ENCODE measurements at places on chromosomes 13 and 19.

DNA sequence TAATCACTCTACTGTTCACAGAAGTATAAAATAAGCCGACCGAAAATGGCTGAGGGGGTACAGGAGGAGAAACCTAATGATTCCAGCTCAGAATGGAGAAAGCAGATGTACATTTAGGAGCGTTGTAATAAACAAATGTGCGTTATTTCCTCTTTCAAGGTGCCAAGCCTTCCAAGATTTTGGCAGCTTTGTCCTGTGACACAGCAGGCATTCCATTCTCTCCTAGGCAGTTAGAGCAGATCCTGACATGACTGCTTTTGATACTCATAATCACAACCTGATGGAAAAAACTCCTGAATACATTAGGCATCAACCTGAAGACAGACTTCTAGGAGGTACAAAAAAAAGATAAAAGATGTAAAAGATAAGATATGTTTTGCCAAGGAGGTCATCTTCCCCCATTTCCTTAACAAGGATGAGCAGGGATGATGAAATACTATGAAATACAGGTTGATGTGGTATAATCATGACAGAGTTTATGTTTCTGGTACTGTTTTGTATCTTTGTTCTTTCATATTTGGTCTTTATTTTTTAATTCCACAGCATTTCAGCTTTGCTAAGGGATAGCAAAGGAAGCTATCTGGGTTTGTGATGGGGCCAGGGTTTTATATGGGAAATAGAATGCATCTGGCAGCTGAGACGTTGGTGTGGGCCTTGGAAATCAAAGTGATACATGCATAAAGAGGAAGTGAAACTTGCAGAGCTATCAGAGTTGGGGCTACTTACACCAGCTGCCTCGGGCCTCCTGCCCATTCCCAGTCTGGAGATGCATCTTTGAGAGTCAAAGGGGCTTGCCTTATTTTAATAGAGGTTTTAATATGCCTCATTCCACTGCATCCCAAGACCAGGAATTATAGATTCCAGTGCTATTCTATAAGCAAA, 222.5 kb downstream of the OXGR1 start:
- no peak for DNase-seq

- no peak for DNase-seq
These were observed 15.8 kb upstream of the CLDN10 start for GRCh38 chr13:95536632-95537241.

DNA sequence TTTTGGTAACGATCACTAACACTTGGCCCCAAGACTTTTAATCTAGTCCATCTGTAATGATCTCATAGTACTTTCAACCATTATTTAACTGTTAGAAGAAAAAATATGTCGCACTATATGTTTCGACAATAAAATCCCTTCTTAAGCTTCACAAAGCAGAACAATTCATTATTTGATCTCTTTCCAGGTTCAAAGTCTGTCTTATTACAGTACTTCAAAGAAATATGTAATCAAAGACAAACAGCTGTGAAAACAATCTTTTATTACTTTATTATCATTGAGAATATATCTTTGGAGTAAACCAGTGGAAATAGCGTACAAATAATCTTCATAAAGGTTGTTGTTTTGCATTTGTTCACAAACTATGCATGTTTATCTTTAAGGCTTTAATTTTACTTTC, 93.5 kb downstream of the DACH1 start:
- DNase-seq, result no peak

GRCh38 chr19:42018503-42019193, 24.6 kb upstream of the ATP1A3 start:
- no peak for DNase-seq

DNA sequence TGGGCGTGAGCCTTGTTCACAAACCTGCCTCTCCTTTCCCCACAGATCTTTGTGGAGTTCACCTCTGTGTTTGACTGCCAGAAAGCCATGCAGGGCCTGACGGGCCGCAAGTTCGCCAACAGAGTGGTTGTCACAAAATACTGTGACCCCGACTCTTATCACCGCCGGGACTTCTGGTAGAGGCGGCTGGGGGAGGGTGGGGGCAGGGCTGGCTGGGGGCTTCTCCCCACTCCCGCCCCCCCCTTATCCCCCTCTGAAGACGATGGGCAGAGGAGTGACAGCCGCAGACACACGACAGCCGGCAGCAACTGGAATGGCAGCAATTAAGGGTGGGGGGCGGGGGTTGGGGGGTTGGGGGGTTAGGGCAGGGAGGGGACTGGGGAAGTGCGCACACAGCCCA, 1.1 kb upstream of the EPN1 start:
- no peak for DNase-seq

DNA sequence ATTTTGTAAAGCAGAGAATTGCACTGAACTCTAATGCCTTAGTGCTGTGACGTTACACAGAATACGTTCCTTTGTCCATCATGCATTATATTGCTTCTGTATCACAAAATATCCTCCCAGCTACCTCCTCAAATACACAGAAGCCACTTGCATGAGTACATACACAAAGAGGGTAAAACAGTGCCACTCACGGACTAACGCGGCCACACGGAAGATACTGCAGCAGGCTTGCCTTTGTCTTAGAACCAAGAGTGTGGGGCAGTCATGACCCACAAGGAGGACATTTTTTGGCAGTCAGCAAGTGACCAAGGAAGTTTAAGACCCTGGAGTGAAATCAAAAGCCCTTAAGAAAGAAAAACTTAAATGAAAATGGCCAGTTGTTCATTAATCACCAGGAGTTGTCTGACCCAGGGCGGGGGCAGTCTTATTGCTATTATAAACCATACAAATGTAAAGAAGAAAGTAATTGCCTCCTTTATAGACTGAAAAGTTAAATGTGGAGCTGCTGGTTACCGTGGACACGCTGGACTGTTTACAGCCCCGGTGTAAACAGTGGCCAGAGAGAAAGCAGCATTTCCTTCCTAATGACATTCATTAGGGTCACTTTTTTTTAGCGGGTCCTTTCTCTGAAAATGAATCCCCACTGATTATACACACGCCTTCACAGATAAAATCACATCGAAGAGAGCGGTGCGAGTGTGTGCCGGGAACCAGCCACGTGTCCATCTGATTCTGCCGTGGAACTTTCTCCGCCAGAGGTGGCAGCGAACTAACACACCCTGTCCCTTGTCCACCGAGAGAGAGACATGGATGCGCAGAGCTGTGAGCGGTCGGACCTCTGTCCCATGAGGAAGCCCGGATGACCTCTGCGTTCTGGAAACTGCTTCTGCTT, 66.8 kb downstream of the SOX1 start:
- DNase-seq, result no peak

- no peak for DNase-seq
These were observed 207.9 kb upstream of the UFM1 start for GRCh38 chr13:38141792-38142191.

- no peak for DNase-seq
These were observed 303.5 kb downstream of the DLEU7 start for GRCh38 chr13:50539791-50540530.

- DNase-seq, result no peak
These were observed 10.2 kb downstream of the GPX4 start for GRCh38 chr19:1113986-1114483.

GRCh38 chr19:33374236-33374714, 766 bp downstream of the CEBPG start:
- peak; percentile 19 for DNase-seq

- no peak for DNase-seq
These were observed at the start of gene TEKTIP1 for GRCh38 chr19:3538965-3539755. Gene TEKTIP1 (plus strand): TSS chr19:3539174. CDS start chr19:3539178, 4 bp downstream.

- DNase-seq, result no peak
These were observed 27.0 kb downstream of the ZNF20 start for GRCh38 chr19:12113121-12113520.

DNA sequence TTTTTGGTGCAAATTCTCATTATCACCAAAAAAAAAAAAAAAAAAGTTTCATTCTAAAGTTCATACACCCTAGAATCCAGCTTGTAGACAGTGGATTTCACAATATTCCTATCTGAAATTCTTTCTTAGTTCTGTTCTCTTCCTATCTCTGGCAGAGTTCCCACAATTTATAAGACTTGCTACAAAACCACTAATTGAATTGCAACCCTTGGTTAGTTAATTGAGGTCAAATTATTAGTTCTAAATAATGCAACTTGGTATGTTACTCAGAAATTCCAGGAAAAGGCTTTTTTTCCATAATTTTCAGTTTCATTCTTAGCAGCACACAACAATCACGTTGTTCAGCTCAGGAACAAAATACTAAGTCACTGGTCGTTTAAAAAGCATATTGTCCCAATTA, 58.5 kb downstream of the SPATA13 start:
- DNase-seq, result no peak

GRCh38 chr19:9671655-9672054, 3.2 kb downstream of the ZNF562 start:
- DNase-seq, result no peak

DNA sequence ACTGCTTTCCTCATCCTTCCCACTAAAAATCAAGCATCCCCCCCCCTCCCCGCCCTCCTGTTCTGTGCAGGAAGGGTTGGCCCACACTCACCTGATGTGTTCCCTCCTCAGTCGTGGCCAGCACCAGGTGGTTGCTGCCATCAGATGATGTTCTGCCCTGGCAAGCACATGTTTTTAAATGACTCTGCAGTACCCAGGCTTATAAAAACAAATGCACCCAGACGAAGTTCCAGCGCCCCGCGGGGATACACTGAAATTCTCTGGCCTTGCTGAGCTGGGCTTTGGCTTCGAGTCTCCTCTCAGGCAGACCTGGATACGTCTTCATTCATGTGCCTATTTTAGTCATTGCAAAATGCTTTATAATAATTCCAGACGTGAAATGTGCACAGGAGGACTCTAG, 316.3 kb downstream of the DLEU7 start:
- DNase-seq, result no peak

DNA sequence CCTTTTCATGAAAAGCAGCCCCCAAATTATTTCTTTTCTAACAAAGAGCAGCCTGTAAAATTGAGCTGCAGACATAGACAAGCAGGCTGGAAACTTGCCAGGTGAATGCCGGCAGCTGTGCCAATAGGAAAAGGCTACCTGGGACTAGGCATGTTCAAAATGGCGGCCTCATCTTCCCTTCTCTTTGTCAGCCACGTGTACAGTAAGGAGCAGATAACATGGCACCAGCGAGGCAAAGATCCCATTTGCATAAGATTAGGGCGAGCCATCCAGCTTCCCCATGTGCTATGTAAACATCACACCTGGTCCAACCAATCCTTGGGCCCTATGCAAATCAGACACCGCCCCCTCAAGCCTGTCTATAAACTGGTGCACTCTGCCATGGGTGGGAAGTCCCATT, 31.2 kb upstream of the CACNA1A start:
- DNase-seq, result no peak

- peak; percentile 6 for DNase-seq
These were observed 154.2 kb upstream of the KLF12 start for GRCh38 chr13:74288361-74288911.

GRCh38 chr13:95445131-95445530, 107.4 kb upstream of the CLDN10 start:
- DNase-seq, result no peak

DNA sequence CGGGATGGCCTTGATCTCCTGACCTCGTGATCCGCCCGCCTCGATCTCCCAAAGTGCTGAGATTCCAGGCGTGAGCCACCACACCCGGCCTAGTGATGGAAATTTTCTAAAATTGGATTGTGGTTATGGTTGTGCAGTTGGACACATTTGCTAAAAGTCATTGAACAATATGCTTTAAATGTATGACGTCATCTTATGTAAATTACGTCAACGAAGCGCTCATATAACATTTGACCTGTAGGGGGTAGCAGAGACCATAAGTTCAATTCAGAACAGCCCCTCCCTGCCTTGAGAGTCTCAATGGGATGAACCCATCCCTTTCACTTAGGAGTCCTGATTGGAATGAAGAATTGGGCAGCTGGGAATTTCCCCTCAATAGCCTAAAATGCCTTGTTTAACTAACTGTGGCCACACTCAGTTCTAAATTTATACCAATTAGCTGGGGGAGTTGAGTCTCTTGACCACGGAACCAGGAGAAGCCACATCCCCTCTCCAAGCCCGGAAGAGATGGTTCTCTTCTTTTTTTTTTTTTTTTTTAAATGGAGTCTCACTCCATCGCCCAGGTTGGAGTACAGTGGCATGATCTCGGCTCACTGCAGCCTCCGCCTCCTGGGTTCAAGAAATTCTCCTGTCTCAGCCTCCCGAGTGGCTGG, 15.2 kb upstream of the TLE6 start:
- DNase-seq, result peak; percentile 23

DNA sequence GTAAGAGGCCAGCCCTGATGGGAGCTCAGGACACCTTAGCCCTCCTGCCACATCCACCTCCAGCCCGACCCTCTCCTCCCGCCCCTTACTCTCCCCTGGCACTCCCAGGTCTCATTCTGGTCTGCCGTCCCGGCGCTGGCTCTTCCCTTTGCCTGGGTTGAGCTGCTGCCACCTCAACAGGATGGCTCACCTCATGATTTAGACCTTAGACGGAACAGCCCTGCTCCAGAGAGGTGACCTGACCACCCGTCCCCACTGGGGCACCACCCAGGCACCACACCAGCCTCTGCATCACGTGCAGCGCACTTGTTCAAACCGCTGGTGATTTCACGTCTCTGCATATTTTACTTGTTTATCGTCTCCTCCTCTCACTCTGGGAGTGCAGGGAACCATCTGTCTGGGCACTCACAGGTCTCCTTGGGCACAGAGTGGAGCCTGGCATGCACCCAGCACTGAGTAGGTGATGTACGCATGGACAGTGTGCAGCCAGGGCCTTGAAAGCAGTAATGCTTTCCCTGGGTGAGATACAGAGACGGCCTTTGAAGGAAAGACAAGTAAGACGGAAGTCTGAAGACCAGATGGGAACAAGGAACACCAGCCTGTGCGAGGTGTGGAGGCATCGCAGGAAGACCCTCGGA, 183.1 kb downstream of the KATNAL1 start:
- DNase-seq, result no peak

- DNase-seq, result no peak
These were observed 312.4 kb downstream of the ZNF536 start for GRCh38 chr19:30684613-30685012.

- no peak for DNase-seq
These were observed 76.7 kb downstream of the RASA3 start for GRCh38 chr13:114055766-114056165.

DNA sequence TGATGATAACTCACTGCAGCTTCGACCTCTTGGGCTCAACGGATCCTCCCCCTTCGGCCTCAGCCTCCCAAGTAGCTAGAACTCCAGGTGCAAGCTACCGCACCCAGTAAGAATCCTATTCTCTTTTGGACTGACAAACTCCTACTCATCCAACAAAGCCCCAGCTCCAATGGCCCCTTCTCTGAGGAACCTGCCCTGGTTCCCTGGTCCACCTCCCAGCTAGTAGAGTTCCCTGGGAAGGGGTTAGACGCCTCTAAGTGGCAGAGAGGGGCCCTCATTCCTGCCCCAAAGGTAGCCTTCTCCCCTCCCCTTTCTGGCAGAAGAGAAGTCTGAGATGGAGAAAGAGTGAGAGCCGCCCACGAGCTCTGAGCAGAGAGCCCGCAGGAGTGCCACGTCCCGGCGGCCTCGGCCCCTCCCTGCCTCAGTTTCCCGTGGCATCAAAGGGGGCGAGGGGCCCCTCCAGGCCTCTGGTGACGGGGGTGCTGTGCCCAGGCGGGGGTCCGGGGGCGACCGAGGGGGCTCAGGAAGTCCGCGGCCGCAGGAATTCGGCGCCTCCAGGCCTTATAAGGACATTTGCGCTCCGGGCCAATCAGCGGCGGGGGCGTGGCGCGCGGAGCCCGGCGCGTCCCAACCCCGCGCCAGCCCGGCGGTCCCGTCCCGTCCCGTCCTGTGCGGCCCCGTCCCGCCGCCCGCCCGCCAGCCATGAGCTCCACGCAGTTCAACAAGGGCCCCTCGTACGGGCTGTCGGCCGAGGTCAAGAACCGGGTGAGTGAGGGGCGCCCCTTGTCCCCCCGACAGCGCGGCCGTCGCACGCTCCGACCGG, at the start of gene CNN2:
TSS of gene CNN2 (plus strand) at position 649 of the 823 bp plus-strand sequence. CDS start at position 703, 54 bp downstream.
- peak; percentile 71 for DNase-seq

GRCh38 chr13:21663197-21663596, 7.7 kb upstream of the FGF9 start:
- no peak for DNase-seq
